ENCODE measurements at places on chromosomes 3 and 15. TPM values are rescaled to one million over a fixed set of nuclear protein-coding genes. Genes with fewer than 3 reads are reported as not detected.

DIPK2A gene
- 23.2 TPM for total RNA-seq

ACTRT3 gene
- 2.2 TPM for total RNA-seq

TMCO5A gene
- not detected for total RNA-seq

SKOR1 gene
- total RNA-seq: not detected

TGM5 gene
- 0.24 TPM for total RNA-seq

CTXN2 gene
- total RNA-seq: not detected

GADL1 gene
- total RNA-seq: not detected

CAMKV gene
- not detected for total RNA-seq

AQP9 gene
- not detected for total RNA-seq

RASL12 gene
- 181 TPM for total RNA-seq

PAQR5 gene
- 10.5 TPM for total RNA-seq

CLDN16 gene
- total RNA-seq: 0.08 TPM

WDR5B gene
- total RNA-seq: 5.4 TPM
